Activated CD8-positive, alpha-beta T cell treated with anti-CD3 and anti-CD28 coated beads, Interleukin-2, amount 10 ng/mL, durations not matched to agents 7 days and 5 days (primary cell): ENCODE measurements at places on chromosomes 2 and 18.
A peak's percentile ranks its signal among the peaks of the same experiment; 100 is the strongest.

DNA sequence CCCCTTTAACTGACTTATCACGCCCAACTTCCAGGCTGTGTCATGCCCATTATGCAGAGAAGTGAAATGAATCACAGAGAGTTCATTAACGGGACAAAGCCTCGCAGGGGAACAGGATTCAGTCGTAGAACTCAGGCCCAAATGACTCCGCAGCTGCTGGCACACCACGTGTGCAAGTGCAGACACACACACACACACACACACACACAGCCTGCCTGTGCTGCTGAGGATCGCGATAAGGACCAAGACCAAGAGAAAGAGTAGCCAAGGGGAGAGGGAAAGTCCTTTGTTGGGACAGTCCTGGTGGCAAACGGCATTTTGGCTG, 90.0 kb upstream of the TAF1B start:
- peak overlapping the region; percentile 91 for H3K27ac ChIP-seq
- H3K36me3 ChIP-seq, result no peaks in the 10 kb centered on the region
- peaks cover 44% of the 10 kb centered on the region for H3K27me3 ChIP-seq
- peaks cover 61% of the 10 kb centered on the region for H3K4me1 ChIP-seq

GRCh38 chr18:69127873-69128500, 272.7 kb upstream of the DOK6 start:
- H3K4me1 ChIP-seq, result no peaks in the 10 kb centered on the region
- DNase-seq, result no peak
- H3K27ac ChIP-seq, result no peak overlapping the region
- no peaks in the 10 kb centered on the region for H3K36me3 ChIP-seq
- H3K4me3 ChIP-seq, result no peak overlapping the region

- no peak for DNase-seq
- H3K36me3 ChIP-seq, result peaks cover 8% of the 10 kb centered on the region
- no peaks in the 10 kb centered on the region for H3K27me3 ChIP-seq
- peaks cover 35% of the 10 kb centered on the region for H3K4me1 ChIP-seq
These were observed 27.8 kb downstream of the MBD5 start for GRCh38 chr2:148048475-148049221.

DNA sequence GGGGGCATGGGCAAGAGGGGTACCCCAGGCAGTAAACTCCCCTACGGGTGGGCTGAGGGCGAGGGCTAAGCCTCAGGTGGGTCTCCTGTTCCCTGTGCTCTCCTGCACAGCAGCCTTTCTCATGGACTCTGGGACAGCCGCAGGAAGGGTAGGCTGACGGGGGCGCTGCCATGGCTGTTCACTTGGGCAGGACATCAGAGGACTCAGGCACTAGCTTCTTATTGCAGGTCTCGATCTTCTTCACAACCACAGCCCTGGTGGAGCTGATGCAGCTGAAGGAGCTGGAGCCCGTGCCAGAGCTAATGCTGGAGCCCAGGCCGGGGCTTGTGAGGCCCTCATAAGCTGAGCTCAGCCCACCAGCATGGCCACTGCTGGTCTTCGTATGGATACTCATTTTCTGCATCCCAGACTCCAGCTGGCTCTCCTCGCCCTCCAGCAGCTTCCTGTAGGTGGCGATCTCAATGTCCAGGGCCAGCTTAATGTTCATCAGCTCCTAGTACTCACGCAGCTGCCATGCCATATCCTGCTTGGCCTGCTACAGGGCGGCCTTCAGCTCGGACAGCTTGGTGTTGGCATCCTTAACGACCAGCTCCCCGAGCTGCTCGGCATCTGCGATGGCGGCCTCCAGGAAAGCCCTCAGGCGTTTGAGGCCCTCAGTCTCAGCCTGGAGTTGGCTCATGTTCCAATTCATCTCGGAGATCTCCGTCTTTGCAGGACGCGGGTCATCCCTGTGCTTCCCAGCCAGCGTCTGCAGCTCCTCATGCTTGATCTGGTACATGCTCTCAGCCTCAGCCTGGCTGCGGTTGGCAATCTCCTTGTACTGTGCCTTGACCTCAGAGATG, 359.8 kb upstream of the SETBP1 start:
- no peaks in the 10 kb centered on the region for H3K4me1 ChIP-seq
- H3K27me3 ChIP-seq, result no peaks in the 10 kb centered on the region
- H3K4me3 ChIP-seq, result no peak overlapping the region
- no peaks in the 10 kb centered on the region for H3K36me3 ChIP-seq
- DNase-seq, result no peak
- H3K27ac ChIP-seq, result no peak overlapping the region

DNA sequence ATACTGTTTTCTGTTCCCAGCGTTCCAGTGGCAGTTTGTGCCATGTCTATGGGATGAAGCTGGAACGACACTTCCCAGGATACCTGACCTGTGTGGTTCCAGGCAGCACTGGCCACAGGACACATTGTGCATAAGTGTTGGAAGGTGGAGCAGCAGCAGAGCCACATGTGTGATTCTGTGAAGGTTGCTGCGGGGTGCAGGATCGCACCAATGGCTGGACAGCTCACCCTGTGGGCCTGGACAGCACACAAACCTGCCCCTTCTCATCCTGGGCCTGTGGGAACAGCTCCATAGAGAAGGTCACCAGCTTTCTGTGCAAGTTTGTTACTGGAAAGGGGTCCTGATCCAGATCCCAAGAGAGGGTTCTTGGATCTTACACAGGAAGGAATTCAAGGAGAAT, 252.2 kb upstream of the RAB6C start:
- no peaks in the 10 kb centered on the region for H3K4me1 ChIP-seq
- H3K27ac ChIP-seq, result no peak overlapping the region
- H3K27me3 ChIP-seq, result no peaks in the 10 kb centered on the region
- no peak overlapping the region for H3K4me3 ChIP-seq

DNA sequence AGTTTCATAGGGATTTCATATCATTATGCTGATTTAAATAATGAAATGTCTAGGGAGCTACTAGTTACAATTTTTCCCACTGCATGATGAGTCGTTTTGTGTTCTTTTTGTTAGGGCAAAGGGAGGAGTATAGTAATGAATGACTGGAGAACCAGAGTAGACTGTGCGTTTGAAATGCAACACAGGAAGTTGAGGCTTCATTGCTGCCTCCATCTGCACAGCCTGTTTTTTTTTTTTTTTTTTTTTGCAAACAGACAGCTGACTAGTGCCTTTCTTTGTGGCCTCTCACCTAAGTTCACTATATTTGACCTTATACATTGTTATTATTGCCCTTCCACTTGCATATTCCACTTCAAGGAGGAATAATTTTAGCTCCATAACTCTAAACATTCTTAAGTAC, 286.7 kb upstream of the LRRTM1 start:
- no peaks in the 10 kb centered on the region for H3K27me3 ChIP-seq
- no peaks in the 10 kb centered on the region for H3K36me3 ChIP-seq
- no peak overlapping the region for H3K27ac ChIP-seq

DNA sequence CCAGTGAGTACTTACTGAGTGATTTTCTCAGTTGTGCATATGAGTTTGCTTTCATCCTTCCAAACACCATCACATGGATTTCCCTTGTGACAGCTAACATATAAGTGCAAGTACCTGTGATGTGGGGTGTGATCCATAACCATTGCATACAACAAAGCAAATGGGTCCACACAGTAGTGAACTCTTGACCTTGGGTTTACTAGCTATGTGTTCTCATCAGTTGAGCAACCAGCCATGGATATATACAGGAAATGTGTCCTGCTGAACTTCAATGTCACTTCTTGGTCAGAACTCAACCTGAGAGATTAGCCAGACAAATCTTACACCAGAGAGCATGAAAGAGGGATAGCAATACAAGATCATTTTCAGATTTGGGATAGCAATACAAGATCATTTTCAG, 420.9 kb upstream of the KCNH7 start:
- H3K27me3 ChIP-seq, result no peaks in the 10 kb centered on the region
- no peaks in the 10 kb centered on the region for H3K4me1 ChIP-seq
- DNase-seq, result no peak
- no peak overlapping the region for H3K4me3 ChIP-seq

DNA sequence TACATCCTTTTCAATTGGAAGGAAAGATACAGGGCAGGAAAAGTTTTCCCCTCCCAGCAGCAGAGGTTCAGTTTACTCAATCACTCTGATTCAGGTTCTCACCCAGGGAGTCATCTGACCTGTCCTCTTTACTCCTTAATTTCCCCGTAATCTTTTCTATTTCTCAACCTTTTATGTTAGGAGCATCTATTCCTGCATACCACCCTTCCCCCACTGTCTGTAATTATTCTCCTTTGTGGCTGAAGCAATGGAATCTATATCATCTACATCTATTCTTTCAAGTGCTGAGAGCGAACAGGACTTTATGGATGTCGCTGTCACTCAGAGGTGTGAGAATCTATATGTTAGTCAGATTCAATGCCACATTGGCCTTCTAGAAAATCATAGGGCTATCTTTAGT, 175.2 kb downstream of the NOL4 start:
- H3K36me3 ChIP-seq, result no peaks in the 10 kb centered on the region
- DNase-seq, result no peak
- H3K4me3 ChIP-seq, result no peak overlapping the region
- H3K4me1 ChIP-seq, result no peaks in the 10 kb centered on the region

- DNase-seq, result no peak
- peaks cover 6% of the 10 kb centered on the region for H3K4me1 ChIP-seq
- H3K27ac ChIP-seq, result no peak overlapping the region
- H3K27me3 ChIP-seq, result no peaks in the 10 kb centered on the region
These were observed 53.1 kb downstream of the INO80C start for GRCh38 chr18:35444636-35445035.

GRCh38 chr2:168939918-168940317, 38.8 kb downstream of the G6PC2 start:
- H3K27me3 ChIP-seq, result peaks cover 14% of the 10 kb centered on the region
- H3K4me1 ChIP-seq, result no peaks in the 10 kb centered on the region
- no peak for DNase-seq
- no peaks in the 10 kb centered on the region for H3K36me3 ChIP-seq

DNA sequence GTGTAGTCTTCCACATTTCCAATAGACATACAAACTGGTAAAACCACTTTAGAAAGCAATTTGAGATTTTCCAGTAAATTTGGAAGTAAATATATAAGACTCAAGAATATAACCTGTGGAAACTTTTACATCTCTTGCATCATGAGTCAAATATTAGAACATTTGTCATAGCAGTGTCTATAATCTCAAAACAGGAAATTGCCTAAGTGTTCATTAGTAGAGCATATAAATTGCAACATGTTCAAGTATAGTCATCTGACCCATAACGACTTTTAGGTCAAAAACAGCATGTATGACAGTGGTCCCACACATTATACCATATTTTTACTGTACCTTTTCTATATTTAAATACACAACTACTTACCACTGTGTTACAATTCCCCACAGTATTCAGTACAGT, 555.9 kb upstream of the VRK2 start:
- no peaks in the 10 kb centered on the region for H3K27me3 ChIP-seq
- no peak overlapping the region for H3K4me3 ChIP-seq
- no peaks in the 10 kb centered on the region for H3K36me3 ChIP-seq
- DNase-seq, result no peak
- H3K27ac ChIP-seq, result no peak overlapping the region

- no peaks in the 10 kb centered on the region for H3K27me3 ChIP-seq
- H3K4me1 ChIP-seq, result no peaks in the 10 kb centered on the region
- H3K27ac ChIP-seq, result no peak overlapping the region
- H3K36me3 ChIP-seq, result no peaks in the 10 kb centered on the region
These were observed 154.0 kb downstream of the SPP2 start for GRCh38 chr2:234204480-234204879.

- no peak overlapping the region for H3K4me3 ChIP-seq
- no peaks in the 10 kb centered on the region for H3K27me3 ChIP-seq
- no peak for DNase-seq
- no peak overlapping the region for H3K27ac ChIP-seq
- no peaks in the 10 kb centered on the region for H3K36me3 ChIP-seq
These were observed 424.0 kb downstream of the RND3 start for GRCh38 chr2:150063432-150063889.

GRCh38 chr2:52414561-52415295, 1352.9 kb upstream of the CHAC2 start:
- H3K4me3 ChIP-seq, result no peak overlapping the region
- H3K36me3 ChIP-seq, result no peaks in the 10 kb centered on the region
- no peaks in the 10 kb centered on the region for H3K27me3 ChIP-seq
- no peak for DNase-seq
- H3K4me1 ChIP-seq, result no peaks in the 10 kb centered on the region
- no peak overlapping the region for H3K27ac ChIP-seq

DNA sequence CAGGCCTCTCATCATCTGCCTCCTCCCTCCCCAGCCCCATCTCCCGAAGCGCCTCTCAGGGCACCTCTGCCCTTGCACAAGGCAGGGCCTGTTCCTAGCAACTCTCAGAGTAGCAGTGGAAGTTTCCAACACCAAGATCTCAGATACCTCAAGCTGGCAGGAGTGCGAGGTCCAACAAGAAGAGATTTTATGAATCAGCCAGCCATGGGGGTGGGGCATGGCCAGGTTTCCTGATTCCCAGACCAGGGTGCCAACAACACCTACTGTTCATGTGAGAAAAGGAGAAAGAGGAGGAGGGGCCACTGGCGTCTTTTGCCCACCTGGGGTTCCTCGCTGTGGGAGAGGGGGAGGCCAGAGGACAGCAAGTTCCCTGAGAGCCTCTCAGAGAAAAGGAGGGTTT, 6.6 kb upstream of the STEAP3 start:
- no peak overlapping the region for H3K4me3 ChIP-seq
- no peaks in the 10 kb centered on the region for H3K4me1 ChIP-seq
- H3K36me3 ChIP-seq, result no peaks in the 10 kb centered on the region
- peaks cover 15% of the 10 kb centered on the region for H3K27me3 ChIP-seq
- DNase-seq, result no peak
- H3K27ac ChIP-seq, result no peak overlapping the region

GRCh38 chr2:159712143-159712928, at the start of gene MARCHF7:
Gene MARCHF7 (plus strand): TSS chr2:159712506. CDS start chr2:159729023, 16,517 bp downstream.
- peak within 1 kb of the TSS; percentile 100 for H3K4me3 ChIP-seq
- peaks cover 57% of the 10 kb centered on the region for H3K36me3 ChIP-seq
- H3K27ac ChIP-seq, result peak within 1 kb of the TSS; percentile 100
- DNase-seq, result peak; percentile 97

GRCh38 chr2:159921752-159922404, 123.9 kb upstream of the CD302 start:
- H3K4me1 ChIP-seq, result peaks cover 6% of the 10 kb centered on the region
- H3K27ac ChIP-seq, result no peak overlapping the region
- H3K27me3 ChIP-seq, result peaks cover 29% of the 10 kb centered on the region
- no peaks in the 10 kb centered on the region for H3K36me3 ChIP-seq
- peak; percentile 78 for DNase-seq

- no peak overlapping the region for H3K4me3 ChIP-seq
- H3K36me3 ChIP-seq, result no peaks in the 10 kb centered on the region
- H3K4me1 ChIP-seq, result peaks cover 61% of the 10 kb centered on the region
- DNase-seq, result no peak
- H3K27me3 ChIP-seq, result no peaks in the 10 kb centered on the region
- H3K27ac ChIP-seq, result no peak overlapping the region
These were observed 121.8 kb downstream of the PLB1 start for GRCh38 chr2:28617502-28618184.

DNA sequence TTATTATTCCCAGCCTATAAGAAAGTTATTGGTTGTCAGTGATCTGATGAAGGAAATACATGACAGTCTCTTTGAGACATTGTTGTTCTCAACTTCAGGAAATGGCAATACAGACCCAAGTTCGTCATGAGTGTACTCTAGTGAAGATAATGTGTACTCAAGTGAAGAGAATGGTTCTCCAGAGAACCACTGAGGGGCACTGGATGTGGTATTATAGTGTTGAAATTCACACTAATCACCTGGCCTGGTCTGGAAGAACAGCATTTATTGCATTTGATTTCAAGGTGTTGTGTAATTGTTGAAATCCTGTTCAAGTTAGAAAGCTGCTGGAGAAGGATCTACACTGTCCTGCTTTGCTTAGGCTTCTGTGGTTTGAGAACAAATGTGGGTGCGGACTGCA, 23.4 kb upstream of the OTX1 start:
- no peaks in the 10 kb centered on the region for H3K4me1 ChIP-seq
- no peak overlapping the region for H3K27ac ChIP-seq
- no peaks in the 10 kb centered on the region for H3K27me3 ChIP-seq
- DNase-seq, result no peak
